Stimulated activated CD4-positive, alpha-beta T cell treated with anti-CD3 and anti-CD28 coated beads, Interleukin-1b, Interleukin-23, amount 100 ng/mL, for 24 hours (primary cell): ENCODE measurements at places on chromosomes 3 and 15.

DNA sequence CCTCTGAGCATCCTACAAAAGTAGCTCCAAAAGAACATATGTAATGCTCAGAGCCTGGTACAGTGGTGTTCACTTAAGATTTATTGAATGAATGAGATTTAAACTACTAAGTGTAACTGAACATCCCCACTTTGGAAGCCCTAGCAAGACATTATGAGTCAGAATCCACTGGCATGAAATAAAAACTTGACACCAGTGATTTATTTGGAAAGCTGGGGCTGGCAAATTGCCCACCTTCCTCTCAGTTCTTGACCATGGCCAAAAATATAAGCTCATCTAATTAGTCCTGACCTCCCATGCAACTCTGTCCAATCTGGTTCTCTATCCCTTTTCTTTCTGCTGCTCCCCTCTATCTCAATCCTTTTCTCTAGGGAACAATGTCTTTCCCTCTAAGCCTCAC is 418.0 kb downstream of the PLCL2 start:
- no peak for DNase-seq

DNA sequence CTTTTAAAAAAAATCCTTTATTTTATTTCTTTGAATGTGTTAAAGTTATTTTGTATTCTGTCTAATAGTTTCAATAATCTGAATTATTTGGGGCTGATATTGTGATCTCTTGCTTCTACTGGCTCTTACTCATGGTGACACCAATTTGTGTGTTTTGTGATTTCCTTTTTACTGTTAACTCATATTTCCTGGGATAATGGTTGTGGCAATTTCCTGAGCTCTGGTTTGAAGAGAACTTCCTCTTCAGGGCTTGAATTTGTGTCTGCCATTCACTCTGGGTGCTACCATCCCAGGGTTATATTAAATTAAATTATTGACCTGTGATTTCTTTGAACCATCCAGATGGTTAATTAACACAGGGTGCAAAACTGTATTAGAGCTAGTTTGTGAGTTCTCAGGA is 60.4 kb upstream of the RNF7 start:
- DNase-seq, result no peak

DNA sequence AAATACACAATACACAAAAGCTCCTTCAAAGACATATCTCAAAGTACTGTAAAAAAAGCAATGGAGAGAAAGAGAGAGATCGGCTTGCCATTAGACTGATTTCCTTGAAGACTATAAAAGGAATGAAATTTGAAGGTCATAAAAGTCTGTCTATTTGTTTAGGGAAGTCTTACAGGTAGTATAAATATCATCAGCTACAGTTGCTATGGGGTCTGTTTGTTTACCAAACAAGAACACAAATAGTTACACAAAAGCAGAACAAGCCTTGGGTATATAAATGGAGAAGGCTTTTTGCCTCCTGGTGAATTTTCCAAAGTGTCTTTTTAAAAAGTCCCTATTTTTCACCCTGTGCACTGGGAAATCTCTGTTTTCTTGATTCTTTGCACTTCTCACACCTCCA is 552.3 kb downstream of the FOXP1 start:
- DNase-seq, result no peak

GRCh38 chr3:192079098-192079497 is 618.1 kb downstream of the PYDC2 start:
- DNase-seq, result no peak

DNA sequence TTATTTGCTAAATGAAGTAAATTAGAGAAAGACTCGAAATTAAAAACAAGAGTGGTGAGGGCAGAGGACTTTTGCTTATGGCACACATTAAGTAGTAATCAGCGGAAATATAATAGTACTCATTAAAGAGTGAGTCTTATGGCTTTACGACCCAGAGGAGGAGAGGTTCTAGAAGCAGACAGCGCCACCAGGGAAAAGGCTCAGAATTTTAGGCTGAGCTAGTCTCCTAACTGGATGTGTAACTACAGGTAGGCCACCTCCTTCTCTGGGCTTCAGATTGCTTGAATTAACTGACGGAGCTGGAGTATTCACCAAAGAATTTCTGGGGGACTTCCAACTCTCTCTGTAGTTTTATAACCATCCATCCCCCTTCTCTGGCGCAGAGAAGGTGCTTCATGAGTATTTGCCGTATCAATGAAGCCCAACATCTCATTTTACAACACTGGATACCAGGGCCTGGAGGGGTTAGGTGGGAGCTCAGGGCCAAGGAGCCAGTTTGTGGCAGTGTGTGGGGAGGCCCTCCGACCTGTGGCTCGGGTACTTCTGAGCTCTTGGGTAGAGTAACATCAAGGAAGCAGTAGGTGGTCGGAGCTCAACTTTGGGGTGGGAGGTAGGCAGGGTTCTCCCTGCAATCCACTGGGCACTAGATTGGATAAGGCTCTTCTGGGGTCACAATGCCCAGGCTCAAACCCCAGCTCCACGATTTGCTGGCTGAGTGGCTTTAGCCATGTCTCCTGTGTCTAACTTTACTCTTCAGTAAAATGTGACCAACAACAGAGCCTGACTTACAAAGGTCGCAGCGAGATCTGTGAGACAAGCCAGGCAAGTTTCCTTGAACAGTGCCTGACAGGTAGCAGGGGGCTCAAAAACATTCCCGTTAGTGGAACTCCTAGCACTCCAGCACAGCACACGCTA is 1.1 kb downstream of the CHCHD4 start:
- DNase-seq, result no peak

DNA sequence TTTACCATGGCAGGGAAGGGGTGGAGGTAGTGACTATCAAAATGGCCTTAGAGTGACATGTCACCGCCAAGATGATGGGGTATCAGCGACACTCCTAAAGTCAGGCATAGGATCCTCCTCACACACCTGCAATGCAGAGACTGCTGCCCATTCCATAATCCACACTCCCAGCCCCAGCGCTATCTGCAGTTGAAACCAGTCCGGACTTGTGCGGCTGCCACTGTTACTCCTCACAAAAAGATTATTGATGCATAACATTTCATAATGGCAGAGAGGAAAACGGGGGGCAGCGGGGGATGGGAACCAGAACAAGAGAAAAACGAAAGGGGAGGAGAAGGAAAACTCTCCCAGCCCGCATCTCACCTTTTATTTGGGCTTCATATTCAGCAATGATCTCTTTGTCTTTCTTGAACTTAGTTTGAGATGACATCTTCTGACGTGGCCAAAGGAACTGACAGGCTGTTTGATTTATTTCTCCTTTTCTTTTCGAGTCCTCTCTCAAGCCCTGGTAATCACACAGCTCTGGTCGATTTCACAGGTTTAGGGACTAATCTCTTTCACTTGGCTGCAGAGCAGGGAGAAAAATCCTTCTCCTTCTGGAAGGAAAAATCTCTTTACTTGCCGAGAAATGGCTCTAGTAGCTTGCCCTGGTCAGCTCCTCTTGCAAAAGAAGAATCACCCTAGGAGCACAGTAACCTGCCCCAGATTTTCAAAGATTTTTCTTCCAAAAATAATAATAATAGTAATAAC is 749 bp downstream of the SRGAP3 start:
- DNase-seq, result no peak
